Stimulated activated CD4-positive, alpha-beta T cell treated with anti-CD3 and anti-CD28 coated beads, Interleukin-4, amount 100 ng/mL, for 24 hours (primary cell): ENCODE measurements at places on chromosomes 6 and 20.
A peak's percentile ranks its signal among the peaks of the same experiment; 100 is the strongest.

DNA sequence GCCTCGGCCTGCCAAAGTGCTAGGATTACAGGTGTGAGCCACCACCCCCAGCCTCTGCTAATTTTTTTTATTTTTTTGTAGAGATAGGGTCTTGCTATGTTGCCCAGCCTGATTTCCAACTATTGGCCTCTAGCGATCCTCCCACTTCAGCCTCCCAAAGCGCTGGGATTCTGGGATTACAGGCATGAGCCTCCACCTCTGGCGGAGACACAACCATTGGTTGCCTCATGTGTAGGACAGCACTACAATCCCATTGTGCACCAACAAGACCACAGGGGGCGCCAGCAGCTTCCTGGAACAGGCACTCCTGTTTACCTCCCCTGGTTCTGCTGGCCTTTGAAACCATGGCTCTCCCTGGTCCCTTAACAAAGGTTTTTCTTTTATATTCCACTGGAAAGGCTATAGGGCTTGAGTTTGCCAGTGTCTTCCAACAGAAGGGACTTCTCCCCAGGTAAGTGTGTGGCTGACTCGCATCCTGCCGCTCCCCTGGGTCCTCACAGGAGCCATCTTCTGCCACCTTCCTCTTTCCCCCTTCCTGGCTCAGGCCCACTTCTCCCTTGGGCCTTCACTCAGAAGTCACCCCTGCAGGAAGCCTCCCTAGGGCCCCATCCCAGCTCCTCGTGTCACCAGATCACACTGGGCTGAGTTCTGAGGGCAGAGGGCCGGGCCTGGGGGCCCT lies 39.2 kb upstream of the TLDC2 start:
- DNase-seq = peak; percentile 46

- DNase-seq = no peak
Observed at GRCh38 chr6:82891076-82891475, 174.6 kb downstream of the UBE3D start.

- no peak for DNase-seq
Observed at GRCh38 chr6:105207524-105208269, 27.9 kb upstream of the POPDC3 start.

DNA sequence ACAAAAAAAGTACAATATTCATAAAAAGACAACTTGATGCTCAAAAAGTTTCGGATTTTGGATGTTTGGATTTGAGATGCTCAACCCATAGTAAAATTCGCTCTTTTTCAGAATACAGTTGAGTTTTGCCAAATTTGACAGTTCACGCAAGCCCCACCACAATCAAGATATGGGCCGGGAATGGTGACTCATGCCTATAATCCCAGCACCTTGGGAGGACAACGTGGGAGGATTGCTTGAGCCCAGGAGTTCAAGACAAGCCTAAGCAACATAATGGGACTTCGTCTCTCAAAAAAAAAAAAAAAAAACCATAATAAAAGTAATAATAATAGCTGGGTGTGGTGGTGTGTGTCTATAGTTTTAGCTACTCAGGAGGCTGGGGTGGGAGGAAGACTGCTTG lies 51.3 kb downstream of the PHF20 start:
- DNase-seq = no peak

GRCh38 chr6:111723412-111723970 lies 117.8 kb upstream of the TRAF3IP2 start:
- DNase-seq = no peak

GRCh38 chr6:50716899-50717509 lies 3.7 kb downstream of the TFAP2D start:
- DNase-seq = no peak

DNA sequence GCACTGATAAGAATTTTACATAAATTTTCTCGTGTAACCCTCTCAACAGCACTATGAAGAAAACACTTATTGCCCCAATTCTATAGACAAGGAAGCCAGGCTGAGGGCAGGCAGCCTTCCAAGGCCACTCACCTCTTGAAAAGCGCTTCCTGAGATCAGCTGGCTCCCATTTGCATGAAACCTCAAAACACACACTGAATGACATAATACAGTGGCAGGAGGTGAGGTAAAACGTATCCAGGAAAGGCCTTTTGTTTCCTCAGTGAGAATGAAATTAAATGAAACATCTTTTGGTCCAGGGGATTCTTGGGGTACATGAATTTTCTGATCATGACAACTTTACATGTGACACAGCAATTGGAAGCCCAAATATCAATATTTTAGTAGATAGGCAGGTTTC lies 112.5 kb downstream of the WDR27 start:
- peak; percentile 21 for DNase-seq

- no peak for DNase-seq
Observed at GRCh38 chr20:63119963-63120807, 95.7 kb downstream of the YTHDF1 start.

DNA sequence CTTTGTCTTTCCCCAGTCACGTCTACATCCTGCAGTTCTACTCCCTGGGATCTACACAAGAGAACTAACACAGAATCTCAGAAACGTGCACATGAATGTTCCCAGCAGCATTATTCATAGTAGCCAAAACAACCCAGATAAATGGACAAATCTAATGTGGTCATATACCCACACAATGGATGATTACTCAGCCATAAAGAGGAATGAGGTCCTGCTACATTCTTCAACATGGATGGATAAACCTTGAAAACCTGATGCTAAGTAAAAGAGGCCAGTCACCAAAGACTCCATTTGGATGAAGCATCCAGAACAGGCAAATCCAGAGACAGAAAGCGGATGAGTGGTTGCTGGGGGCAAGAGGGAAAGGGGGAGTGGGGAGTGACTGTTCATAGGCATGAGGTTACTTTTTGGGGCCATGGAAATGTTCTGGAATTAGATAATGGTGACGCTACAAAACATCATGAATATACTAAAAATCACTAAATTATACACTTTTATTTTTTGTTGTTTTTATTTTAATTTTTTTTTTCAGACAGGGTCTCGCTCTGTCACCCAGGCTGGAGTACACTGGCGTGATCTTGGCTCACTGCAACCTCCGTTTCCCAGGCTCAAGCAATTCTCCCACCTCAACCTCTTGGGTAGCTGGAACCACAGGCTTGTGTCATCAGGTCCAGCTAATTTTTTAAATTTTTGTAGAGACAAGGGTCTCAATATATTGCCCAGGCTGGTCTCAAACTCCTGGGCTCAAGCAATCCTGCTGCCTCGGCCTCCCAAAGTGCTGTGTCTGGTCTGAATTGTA lies 50.8 kb upstream of the DSN1 start:
- DNase-seq = no peak

DNA sequence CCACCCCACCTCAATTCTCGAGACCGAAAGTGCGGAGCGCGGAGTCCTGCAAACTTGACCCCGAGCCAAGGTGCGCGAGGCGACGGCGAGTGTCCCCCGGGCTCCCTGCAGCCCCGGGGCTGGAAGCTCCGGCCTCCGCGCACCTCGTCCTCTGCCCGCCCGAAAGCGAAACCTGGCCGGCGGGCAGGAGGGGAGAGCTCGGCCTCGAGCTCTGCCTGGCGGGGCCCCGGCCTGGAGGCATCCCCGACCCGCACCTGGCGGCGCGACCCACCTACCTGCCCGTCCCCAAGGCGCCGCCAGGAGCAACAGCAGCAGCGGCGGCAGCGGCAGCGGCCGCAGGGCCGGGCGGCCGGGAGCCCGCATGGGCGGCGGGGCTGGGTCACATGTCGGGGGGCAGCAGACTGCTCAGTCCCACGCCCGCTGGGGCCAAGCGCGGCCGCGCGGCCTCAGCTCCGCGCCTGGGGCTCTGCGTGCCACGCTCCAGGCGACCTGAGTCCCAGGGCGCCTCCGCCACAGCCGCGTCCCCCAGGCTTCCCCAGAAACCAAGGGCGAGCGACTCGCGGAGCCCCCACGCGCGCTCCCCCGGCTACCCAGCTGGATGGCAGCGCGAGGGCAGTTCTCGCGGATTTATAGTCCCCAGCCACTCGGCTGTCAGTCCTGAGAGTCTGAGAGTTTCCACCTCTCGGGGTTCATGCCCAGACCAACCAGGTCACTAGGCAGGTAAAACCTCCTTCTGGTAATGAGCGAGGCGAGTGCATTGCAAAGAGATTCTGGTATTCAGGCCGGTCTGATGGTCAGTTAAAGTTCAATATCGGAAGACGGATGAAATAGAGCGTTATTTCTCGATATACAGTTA lies at the start of gene IL20RA:
IL20RA (minus strand) TSS at position 600 of the 856 bp plus-strand sequence; CDS start at position 363, 237 bp downstream.
- DNase-seq = no peak

DNA sequence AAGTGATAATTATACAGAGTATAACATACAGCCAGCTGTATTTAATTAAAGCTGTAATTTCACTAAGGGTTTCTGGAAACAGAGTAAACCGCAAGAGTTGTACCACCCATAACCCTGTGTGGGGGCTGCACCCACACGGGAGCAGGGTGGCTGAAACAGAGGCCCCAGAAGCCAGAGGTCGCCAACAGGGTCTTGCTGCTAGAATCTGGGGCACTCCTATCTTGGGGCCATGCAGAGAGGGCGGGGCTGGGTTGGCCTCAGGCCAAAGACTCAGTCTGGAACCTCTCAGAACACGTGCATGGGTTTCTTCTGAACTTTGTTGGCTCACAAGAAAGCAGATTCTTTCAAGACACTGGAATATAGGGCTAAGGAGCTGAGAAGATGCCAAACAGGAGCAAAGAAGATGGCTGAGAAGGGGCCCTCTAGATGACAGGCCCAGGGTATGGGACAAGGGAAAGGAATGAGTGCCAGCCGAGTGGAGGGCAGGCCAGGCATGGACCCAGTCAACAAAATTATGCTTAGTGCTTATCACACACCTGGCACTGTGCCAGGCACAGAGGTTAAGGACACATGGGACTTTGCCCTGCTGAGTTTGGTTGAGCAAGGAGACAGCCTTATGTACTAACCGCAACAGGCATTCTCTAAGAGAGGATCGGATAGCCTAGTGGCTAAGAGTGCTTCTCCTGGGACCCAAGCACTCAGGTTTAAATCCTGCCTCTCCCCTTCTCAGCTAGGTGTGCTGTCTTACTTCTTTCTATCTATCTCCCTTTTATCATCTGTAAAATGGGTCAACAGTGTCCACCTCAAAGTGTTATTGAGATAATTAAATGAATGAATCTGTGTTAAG lies 96.6 kb upstream of the FOXP4 start:
- no peak for DNase-seq

DNA sequence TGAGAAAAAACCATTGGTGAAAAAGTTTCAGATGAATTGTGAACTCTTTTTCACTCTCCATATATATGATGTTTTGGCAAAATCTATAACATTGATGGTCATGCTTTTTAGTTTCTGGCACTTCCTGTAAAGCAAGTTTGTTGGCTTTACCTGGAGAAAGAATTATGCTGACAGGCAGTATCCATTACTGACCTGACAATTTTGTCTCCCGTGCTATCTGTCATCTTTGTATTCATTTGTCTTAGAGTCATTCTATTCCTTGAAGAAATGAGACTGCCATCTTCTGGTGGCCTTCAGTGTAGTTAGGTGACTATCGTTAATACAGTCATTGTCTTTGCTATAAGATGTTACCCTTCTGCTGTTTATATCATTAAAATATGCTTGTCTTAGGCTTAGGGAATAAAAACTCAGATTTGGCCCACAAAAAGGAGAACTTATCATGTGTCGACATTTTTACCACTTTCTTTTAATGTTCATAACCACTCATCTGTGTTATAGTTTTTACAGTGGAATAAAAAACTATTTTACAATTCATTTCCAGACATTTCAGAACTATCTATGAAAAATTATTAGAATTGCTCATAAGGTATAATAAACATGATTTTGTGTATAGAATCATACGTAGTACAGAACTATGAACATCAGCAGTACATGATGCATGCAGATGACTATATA lies 707.0 kb downstream of the EPM2A start:
- DNase-seq = peak; percentile 13

DNA sequence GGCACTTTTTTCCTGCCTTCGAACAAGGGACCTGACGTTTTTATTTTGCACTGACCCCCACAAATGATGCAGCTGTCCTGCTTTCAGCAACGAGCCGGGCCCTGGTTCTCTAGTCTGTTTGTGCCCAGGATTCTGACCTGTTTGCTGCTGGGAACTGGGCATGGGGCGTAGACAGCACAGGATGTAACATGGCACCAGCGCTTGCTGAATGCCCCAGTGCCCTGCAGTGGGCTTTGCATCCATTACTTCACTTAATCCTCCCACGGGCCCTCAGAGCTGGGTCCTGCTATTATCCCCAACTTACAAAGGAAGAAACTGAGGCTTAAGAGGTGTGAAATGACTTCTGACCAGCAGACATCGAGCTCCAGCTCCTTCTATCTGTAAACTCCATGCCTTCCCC lies 80.4 kb upstream of the PMEPA1 start:
- DNase-seq = no peak

GRCh38 chr6:56758120-56758519 lies 115.4 kb upstream of the DST start:
- no peak for DNase-seq

GRCh38 chr6:90739802-90740201 lies 152.9 kb upstream of the MAP3K7 start:
- DNase-seq = no peak

- no peak for DNase-seq
Observed at GRCh38 chr6:82270881-82271635, 23.5 kb upstream of the IBTK start.

GRCh38 chr6:45781890-45782289 lies 233.8 kb downstream of the CLIC5 start:
- DNase-seq = no peak

- no peak for DNase-seq
Observed at GRCh38 chr6:169975286-169975685, 223.9 kb downstream of the ERMARD start.

- DNase-seq = no peak
Observed at GRCh38 chr6:4401408-4402368, 266.3 kb upstream of the ECI2 start.

GRCh38 chr6:1461736-1462135 lies 72.4 kb downstream of the FOXF2 start:
- DNase-seq = no peak

- DNase-seq = no peak
Observed at GRCh38 chr6:126761854-126762253, 356.6 kb upstream of the RSPO3 start.

DNA sequence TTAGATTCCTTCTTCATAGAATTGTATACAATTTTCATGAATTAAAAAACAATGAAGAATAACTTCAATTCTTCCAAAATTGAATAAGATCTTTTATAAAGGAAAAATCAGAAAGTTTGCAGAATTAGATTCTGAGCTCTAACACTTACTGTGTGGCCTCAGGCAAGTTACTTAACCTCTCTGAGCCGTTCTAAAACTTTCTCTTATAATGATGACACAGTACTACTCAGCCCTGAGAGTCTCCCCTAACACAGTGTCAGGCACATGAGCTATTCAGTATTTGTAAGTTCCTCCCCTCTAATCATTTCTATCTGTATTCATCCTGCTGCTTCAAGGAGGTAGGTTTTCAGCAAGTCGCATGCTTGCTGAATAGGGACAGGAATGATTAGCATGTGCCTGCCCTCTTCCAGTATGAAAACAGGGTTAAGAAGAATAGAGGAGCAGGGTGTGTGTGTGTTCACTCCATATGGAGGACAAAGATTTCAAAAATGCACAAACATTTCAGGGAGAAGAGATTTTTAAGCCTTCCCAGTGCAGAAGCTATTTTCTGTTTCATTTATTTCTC lies 11.4 kb downstream of the ID4 start:
- DNase-seq = no peak

- no peak for DNase-seq
Observed at GRCh38 chr6:157024745-157025144, 247.6 kb downstream of the ARID1B start.
